ENCODE measurements at places on chromosomes 3 and 15. TPM values are rescaled to one million over a fixed set of nuclear protein-coding genes. Genes with fewer than 3 reads are reported as not detected.

GRCh38 chr3:193910886-193911738 lies 224.8 kb upstream of the HES1 start:
- peak; percentile 37 for DNase-seq

Gene SERPINI1
- total RNA-seq, result 1.0 TPM

DNA sequence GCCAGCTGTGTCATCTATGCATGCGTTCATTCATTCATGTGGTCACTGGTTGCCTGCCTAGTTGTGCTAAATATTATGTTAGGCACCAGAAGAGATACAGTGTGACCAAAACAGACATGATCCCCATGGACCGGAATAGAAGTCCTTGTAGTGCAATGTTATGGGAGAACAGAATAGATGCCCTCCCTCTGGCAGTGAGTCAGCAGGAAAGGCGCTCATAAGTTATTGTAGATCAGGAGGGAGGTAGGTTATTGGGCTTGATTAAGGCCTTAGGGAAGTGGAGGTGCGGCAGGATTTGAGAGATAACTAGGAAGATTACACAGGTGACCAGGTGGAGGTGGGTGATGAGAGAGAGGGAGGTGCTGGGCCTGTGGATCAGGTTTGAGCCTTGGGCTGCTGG lies 5.2 kb downstream of the MCTP2 start:
- no peak for DNase-seq

Gene CPEB1
- total RNA-seq, result 1.6 TPM

Gene CFAP44
- 3.6 TPM for total RNA-seq

DNA sequence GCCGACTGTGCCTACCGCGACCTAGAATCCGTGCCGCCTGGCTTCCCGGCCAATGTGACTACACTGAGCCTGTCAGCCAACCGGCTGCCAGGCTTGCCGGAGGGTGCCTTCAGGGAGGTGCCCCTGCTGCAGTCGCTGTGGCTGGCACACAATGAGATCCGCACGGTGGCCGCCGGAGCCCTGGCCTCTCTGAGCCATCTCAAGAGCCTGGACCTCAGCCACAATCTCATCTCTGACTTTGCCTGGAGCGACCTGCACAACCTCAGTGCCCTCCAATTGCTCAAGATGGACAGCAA lies 1.4 kb downstream of the ISLR start:
- no peak for DNase-seq

DNA sequence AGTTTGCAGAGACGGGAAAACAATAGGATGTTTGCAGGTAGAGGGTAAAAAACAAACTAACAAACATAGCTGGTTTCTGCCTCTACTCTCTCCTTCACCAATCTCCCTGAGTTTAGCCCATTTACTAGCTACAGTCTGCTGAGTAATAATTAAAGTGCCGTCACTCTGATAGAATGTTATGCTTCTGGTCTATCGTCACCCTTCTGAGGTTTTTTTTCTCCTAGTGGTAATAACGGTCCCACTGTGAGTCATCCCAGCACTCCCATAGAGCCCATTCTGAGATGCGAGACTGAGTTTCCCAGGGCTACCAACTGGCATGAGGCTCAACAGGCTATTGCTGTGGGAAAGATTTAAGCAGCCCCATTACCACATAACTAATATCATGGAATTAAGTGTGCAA lies 56.4 kb downstream of the PLAAT1 start:
- DNase-seq, result no peak

DNA sequence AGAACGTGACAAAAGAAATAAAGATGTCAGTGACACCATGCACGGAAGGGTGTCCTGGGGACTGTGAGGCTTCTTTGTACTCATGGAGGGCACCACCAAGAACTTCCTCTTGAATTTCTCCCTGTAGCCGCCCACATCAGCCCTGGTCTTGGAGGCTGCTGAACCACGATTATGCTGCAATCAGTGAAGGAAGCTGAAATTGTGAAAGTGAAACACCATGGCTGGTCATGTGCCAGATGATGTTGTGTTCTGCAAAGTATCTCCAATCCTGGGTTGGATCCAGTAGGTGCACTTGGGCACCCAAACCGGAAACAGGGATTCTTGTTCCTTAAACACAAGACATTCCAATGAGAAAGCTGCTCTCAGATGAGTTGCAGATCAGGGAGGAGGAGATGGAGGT lies 104.4 kb upstream of the GOLGA6L6 start:
- peak; percentile 56 for DNase-seq

GRCh38 chr3:54917862-54918261 lies 10.0 kb downstream of the LRTM1 start:
- DNase-seq, result no peak

GRCh38 chr3:8164145-8164544 lies 337.5 kb upstream of the LMCD1 start:
- no peak for DNase-seq

GRCh38 chr15:70670680-70671079 lies 92.7 kb downstream of the UACA start:
- no peak for DNase-seq

DNA sequence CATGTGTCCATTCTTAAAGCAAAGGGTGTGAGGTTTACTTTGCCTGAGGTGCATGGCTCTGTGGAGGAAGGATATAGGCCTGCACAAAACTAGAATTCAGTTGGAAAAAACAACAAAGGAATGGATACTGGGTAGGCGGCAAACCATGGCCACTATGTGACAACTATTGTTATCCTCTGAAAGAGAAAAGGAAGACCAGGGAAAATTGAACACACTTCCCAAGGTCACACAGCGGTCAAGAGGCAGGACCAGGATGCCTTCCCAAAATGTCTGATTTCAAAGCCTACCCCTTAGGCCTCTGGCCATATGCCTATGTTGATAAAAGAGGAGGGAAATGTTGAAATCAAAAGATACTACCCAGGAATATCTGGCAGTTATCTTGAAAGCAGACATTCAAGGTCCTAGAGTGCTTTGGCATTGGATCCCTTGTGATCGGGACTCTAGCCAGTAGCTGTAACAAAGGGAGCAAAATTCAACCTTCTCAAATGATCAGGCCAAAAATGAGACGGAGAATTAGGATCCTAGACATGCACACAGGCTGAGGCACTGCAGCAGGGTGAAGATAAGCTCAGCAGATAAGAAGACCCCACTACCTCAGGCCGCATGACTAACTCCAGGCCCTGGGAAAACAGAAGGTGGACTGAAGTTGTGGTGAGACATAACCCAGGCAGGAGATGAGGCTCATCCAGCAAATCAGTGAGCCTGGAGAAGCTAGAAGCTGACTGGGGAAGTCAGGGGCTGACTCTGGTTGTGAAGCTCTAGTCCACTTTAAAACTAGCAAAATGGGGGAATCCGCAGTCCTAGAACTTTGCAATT lies 292.2 kb downstream of the NEK10 start:
- no peak for DNase-seq

DNA sequence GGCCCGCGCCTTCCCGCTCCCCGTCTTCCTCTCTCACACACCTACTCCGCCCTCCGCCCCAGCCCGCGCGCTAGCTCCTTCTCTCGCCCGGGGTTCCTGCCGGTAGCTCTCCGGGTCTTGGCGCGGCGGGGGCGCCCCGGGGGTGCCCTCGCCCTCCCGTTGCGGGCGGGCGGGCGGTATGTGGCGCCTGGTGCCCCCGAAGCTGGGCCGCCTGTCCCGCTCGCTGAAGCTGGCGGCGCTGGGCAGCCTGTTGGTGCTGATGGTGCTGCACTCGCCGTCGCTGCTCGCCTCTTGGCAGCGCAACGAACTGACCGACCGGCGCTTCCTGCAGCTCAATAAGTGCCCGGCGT lies 507 bp downstream of the DIPK2A start:
- no peak for DNase-seq

- no peak for DNase-seq
These were observed 4.9 kb downstream of the PARP15 start for GRCh38 chr3:122582390-122582789.

Gene SOX2
- total RNA-seq, result not detected

- DNase-seq, result no peak
These were observed 61.4 kb upstream of the MYRIP start for GRCh38 chr3:39748002-39748401.

- no peak for DNase-seq
These were observed 20.5 kb downstream of the ATRIP start for GRCh38 chr3:48467110-48467454.

- no peak for DNase-seq
These were observed 185.6 kb downstream of the APBA2 start for GRCh38 chr15:29071232-29071881.

GRCh38 chr15:66165856-66166255 lies 87.7 kb downstream of the MEGF11 start:
- no peak for DNase-seq

GRCh38 chr3:47781685-47782445 lies at the start of gene SMARCC1:
Gene SMARCC1 (minus strand): TSS chr3:47781893. CDS start chr3:47781797, 96 bp downstream.
- DNase-seq, result peak; percentile 99

Gene SLC7A14
- total RNA-seq, result not detected

Gene LRRIQ4
- total RNA-seq, result not detected

DNA sequence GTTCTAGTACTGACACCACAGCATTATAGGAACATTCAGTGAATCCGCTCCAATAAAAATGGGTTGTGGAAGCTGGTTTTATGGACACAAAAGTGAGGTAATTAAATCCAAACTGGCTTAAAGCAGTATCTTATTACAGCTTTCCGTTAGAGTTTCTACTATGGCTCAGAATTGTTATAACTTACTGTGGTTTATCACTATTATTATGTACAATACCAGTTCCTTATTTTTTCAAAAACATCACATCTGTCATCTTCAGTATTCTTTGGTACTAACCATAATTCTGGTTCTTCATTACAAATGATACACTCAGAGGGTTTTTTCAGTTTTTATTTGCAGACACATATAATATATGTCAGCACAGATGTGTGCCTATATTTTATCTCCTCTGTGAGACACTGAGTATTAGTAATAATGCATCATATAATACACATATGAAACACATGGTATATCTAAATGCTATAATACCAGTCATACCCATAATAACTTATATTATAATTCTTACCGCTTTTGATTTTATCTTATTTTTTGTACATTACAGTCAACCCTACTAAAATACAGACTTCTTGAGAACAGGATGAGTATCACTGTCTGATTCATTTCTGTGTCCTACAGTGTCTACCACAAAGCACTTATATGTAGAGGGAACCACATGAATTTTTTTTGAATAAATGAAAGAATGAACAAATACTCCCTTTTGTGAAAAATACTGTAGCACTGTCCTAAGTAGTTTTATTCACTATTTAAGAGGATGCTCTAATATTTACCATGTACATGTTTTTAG lies 39.0 kb downstream of the CMSS1 start:
- no peak for DNase-seq

Gene IL20RB
- total RNA-seq, result 1.2 TPM

Gene FBXO40
- not detected for total RNA-seq

GRCh38 chr3:63462732-63463131 lies 184.6 kb downstream of the SYNPR start:
- DNase-seq, result no peak

Gene ERC2
- 0.52 TPM for total RNA-seq

All from activated CD8-positive, alpha-beta T cell treated with anti-CD3 and anti-CD28 coated beads for 36 hours (primary cell).